ENCODE measurements at places on chromosomes 6 and 20.

GRCh38 chr6:111832833-111833418 is 40.3 kb downstream of the FYN start:
- no peak for DNase-seq

DNA sequence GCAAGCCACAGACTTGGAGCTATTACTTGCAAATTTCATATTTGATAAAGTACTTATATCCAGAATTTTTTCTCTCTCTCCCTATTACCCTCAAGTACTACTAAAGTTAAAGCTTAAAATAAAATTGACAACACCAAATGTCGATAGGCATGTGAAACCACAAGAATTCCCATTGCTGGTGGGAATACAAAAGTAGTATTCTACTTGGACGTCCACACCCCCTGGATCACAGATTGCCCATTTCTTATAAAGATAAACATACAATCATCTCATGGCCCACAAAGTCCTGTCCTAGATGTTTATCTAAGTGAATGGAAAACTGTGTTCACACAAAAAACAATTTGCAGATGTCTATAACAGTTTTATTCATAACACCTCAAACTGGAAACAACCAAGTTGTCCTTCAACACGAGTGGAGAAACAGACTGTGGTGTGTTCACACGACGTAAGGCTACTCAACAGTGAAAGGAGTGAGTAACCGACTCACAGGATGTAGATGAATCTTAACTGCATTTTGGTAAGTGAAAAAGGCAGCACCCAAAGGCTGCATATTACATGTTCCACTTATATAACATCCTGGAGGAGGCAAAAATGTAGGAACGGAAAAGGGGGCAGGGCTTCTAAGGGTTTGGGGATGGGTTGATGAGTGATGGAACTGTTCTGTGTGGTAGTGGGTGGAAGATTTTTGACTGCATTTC is 297.4 kb downstream of the THBS2 start:
- DNase-seq: no peak

DNA sequence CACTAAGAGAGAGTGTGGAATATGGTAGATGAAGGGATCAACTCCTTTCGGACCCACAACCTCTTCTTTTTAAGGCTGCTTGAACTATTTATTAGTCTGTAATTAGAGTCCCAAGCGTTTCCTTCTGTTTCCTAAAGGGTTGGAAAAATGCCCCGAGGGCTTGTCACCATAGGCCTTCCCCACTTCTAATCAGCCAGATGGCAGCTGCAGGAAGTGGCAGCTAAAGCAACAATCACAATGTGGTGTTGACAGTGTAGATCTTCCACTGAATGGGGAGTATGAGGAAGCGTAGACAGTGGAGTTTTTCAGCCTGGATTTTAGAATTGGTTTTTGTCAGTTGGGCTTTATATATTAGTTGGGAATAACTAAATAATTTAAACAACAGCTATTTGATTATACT is 40.6 kb downstream of the SLC35D3 start:
- no peak for DNase-seq

DNA sequence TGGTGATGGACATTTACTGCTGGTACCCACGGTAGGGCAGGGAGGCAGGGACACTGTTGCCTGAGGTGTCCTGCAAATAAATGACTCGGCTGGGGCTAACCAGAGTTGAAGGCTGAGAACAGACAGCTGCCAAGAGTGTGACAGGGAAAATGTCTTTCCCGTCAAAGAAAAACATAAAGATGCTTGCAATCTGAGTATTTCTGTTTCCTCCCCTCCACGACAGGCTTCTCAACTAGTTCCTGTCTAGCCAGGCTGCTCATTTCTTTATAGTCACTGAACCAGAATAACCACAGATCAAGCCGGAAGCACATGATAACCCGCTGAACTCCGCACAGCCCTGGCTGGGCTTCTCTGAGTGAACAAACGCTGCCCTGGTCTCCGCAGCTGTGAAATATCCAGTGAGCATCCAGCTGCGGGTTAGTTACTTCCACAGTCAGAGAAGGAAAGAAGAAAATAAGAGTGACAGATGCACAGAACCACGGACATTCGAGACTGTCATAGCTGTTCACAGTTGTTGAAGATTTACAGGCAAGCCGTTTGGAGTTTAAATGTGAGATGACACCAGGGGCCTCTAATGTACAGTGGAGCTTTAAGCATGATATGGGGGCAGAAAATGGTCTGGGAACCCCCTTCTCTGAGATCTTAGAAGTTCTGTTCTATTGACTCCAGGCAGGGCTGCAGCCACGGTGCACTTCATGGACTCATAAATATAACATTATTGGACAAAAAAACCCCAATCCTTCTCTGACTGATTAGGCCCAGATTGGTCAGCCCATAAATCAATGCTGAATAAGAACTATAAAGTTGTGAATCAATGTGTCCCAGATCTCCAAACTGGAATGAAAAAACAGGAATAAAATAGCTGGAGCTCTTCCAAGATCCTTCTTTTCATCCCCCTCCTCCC is 299.9 kb upstream of the SUPT3H start:
- peak; percentile 17 for DNase-seq

DNA sequence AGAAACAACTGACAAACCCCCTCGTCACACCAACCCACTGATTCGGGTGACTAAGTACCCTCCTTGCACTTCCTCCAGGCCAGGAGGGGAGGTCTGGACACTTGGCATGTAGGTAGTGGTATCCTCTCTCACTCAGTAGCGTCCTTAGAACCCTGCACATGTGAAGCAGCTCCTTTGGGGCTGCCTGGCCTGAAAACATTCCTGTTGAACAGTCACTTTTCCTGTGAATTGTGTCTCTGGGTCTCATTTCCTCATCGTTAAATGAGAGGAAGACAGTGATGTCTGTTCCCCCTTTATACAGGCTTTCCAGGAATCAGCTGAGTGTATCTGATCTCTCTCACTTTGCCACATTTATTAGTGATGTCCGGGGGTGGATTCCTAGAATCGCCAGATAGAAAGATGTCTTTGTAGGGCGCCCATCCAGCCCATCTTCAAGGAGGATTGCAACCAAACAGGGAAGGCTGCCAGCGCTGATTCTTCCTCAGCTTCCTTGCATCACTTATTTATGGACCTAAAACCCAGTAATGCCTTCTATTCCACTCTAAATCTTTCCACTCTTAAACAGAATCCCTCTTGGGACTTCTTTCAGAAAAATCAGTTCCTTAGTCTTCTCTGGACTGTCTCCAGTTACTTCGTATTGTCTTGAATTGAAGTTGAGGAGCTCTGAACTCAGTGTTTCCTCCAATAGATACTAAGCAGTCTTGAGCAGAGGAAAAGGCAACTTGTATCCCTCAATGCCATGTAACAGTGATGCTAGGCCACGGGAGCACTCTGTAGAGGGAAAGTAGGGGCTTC is 9.4 kb upstream of the POPDC3 start:
- no peak for DNase-seq

DNA sequence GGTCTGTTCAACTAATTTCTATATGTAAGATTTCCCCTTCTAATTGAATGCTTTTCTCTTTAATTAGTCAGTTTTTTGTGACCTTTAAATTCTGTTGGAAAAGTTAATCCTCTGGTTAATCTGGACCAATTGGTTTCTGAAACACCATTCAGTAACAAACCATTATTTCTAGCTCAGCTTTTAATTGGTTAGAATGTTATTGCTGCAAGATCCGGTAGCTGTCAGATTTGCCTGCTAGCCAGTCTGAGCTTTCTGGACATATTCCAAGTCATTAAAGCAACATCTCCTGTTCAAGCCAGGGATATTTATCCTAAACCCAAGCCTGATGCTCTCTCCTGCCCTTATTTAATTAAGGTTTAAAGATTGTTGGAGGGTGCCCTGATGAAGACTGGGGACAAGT is 55.1 kb upstream of the FBXL4 start:
- no peak for DNase-seq

DNA sequence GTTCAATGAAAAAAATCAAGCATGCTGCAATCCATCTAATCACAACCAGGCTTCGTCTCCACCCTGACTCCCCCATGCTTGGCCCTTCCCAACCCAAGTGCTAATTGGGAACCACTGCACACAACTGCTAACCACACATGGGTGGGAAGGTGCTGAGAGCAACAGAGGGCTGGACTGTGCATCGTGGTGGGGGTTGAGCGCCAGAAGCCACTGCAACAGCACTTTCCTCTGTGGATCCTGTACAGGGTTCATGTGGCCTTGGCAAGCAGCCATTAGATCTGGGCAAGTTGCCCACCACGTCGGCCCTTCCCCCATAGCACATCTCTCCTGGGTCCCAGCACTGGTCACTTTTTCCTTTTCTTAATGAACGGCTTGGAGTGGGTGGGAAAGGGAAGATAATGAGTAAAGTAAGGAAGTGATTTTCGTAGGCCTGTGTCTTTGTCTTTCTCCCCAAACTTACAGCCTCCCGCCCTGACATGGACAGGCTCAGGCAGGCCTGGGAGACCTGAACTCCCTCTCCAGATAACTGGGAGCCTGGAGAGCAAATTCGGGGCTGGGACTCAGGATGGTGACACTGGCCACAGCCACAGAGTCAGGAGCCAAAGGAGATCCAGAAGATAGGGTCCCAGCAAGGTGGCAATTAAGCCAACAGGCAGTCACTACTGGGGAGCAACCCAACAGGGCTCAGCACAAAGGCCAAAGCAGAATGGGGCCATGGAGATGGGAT is 34.4 kb upstream of the MRPS10 start:
- no peak for DNase-seq

GRCh38 chr6:166589786-166590574 is 3.5 kb upstream of the RAMACL start:
- no peak for DNase-seq

GRCh38 chr6:169530752-169531123 is 171.1 kb downstream of the WDR27 start:
- DNase-seq: no peak

- no peak for DNase-seq
These were observed 44.7 kb upstream of the MICB start for GRCh38 chr6:31453259-31453658.

DNA sequence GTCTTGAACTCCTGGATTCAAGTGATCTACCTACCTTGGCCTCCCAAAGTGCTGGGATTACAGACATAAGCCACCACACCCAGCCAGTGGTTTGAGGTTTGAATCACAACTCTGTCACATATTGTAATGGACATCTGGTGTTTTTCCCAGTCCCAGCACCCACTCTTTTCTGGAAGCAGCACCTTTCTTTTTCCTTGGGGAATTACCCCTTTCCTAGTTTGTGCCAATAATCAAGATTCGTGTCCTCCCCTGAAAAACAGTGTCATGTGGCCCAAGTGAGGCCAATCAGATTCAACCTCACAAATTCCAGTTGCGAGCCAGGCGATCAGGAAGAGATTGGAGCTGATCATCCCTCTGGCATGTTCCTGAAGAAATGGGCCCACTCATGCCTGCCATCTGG is 71.7 kb upstream of the SGK1 start:
- no peak for DNase-seq

DNA sequence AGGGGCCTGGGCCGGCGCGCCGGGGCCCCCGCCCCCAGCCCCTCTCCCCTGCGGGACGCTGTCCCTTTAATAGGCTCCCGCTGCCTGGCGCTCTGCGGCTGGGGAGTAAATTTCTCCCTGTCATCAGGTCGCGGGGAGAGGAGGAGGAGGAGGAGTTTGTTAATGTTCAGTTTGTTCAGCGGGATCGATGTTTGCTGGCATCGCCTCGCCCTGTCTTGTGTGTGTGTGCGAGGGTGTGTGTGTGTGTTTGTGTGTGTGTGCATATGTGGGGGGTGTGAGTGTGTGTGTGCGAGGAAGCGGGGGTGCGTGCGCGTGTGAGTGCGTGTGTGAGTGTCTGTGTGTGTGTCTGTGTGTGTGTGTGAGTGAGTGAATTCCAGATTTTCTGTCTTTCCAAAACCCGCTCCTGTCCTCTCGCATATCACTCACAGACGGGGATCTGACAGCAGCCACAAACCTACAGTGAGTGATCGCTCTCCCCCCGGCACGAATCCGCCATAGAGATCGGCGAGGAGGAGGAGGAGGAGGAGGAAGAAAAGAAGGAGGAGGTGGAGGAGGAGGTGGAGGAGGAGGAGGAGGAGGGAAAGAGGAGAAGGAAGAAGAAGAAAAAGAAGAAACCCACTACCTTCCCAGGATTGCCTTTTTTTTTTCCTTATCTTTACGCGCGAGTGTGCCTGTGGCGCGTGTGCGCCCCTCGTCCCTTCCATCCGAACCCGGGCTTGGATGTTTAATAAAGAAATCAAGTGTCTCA is at the start of gene TSHZ2:
TSS of gene TSHZ2 (plus strand) at position 169 of the 748 bp plus-strand sequence. CDS start 936 bp downstream, outside the sequence.
- DNase-seq: peak; percentile 24

- no peak for DNase-seq
These were observed 568 bp downstream of the CCDC170 start for GRCh38 chr6:151494235-151494935.

DNA sequence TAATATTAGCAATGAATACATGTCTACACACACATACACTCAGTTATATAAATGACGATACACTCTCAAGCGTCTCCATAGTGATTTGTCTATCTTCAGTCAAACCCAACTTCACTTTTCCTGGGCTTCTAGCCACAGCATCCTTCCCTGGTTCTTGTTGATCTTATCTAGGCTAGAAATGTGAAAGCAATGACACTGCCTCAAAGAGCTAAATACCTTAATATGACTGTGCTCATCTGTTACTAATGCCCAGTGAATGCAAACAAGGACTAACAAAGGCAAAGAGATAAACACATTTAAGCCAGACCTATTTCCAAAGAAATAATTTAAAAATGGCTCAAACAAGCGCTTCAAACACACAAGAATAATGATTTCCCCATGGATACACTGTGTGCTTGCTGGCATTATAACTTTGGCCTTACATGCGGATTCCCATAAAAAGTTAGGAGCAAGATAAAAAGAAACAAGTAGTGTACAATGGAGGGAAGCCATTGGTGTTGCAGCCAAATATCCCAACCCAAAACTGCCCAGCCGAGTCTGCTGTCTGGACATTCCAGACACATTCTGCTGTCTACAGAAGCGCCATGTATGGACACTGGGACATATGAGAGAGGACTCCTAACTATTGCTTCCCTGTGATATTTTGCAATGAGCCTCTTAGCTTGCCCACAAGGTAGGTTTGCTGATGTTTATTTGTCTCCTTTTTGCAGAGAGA is 19.5 kb upstream of the DAAM2 start:
- no peak for DNase-seq

- DNase-seq: no peak
These were observed 463 bp upstream of the SLC22A2 start for GRCh38 chr6:160259143-160259425.

- no peak for DNase-seq
These were observed 74.0 kb upstream of the PIM1 start for GRCh38 chr6:37095997-37096396.

DNA sequence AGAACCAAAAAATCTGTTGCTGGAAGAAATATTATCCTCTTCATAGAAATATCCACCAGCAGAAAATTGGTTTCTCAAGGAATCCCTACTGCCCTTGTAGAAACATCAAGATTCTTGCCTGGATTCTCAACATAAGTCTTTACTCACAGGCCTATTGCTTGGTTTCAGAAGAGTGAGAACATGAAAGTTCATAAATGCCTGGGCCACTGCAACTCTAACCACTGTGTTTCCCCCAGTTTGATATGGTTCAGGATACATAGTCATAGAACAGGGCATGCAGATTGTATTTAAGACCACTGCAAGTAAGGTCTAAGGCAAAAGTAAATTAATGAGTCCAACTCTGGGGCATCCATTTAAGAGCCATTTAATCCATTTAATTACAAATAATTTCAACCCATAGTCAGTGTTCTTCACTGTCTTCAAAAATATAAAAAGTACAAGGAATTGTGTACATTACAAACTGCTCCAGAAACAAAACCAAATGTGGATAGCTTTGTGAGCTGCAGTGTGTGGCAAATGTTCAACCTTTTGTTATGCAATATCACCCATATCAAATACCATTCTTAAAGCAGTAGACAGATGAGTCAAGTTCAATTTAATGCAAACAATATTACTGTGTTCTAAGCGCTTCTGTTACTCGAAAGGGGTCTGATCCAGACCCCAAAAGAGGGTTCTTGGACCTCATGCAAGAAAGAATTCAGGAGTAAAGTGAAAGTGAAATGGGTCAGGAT is 83.3 kb downstream of the OPRM1 start:
- no peak for DNase-seq

Measured in stimulated activated CD4-positive, alpha-beta T cell treated with anti-CD3 and anti-CD28 coated beads, TNF-alpha, amount 100 ng/mL, for 1 hour (primary cell).